ENCODE measurements at places on chromosomes 6 and 20. TPM values are rescaled to one million over a fixed set of nuclear protein-coding genes. Genes with fewer than 3 reads are reported as not detected.
A peak's percentile ranks its signal among the peaks of the same experiment; 100 is the strongest.

The CAGE1 gene
- not detected for total RNA-seq

The C20orf173 gene
- not detected for total RNA-seq

DNA sequence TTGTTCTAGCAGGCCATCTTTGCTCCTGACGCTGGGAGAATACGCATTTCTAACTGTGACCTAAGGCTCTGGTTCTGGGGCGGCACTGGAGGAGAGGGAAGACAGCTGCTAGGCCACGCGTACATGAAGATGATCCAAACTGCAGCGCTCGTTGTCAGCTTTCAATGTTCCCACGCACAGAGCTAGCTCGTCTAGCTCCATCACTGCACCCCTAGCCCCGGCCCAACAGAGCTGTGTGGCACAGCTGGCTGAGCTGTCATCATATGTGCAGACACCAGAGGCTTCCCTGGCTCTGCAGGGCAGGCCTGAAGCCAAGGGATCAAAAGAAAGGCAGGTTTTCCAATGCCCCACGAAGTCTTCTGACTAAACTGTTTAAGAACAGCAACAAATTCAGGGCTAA lies 124.7 kb downstream of the IRF4 start:
- H3K4me1 ChIP-seq = no peaks in the 10 kb centered on the region
- peaks cover 6% of the 10 kb centered on the region for H3K36me3 ChIP-seq
- no peak overlapping the region for H3K27ac ChIP-seq
- no peaks in the 10 kb centered on the region for H3K27me3 ChIP-seq

The KIAA0408 gene
- total RNA-seq = not detected

DNA sequence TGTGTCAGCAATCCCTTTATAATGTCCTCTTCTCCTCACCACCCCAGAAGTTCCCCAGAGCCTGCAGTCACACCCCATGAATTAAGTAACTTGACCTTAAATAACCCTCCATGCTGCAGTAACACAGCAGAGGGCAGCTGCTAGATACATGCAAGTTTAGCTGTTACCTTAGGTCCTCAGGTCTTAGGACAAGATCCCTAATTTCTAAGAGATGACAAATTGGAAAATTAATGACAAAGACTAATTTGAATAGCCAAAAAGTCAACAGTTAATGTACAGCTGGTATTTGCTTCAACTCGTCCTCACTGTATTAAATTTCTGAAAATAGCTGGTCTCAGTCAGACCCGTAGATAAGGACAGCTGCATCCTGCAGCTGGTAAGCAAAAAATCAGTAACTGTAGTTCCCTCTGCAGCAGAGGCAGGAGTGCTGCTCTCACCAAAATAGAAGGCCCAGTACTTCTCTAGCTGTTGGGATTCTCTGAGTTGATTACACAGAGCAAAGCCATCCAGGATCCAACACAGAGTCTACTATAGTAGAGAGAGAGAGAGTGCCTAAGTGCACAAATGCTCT lies 62.4 kb downstream of the TNFRSF21 start:
- no peak overlapping the region for H3K4me3 ChIP-seq
- H3K4me1 ChIP-seq = peaks cover 14% of the 10 kb centered on the region
- no peak overlapping the region for H3K27ac ChIP-seq
- no peaks in the 10 kb centered on the region for H3K27me3 ChIP-seq

- no peaks in the 10 kb centered on the region for H3K4me1 ChIP-seq
- H3K36me3 ChIP-seq = no peaks in the 10 kb centered on the region
- H3K4me3 ChIP-seq = no peak overlapping the region
- DNase-seq = no peak
Observed at GRCh38 chr6:71967436-71967835, 81.1 kb downstream of the RIMS1 start.

The GHRH gene
- total RNA-seq = not detected

The HLA-DQA2 gene
- not detected for total RNA-seq

DNA sequence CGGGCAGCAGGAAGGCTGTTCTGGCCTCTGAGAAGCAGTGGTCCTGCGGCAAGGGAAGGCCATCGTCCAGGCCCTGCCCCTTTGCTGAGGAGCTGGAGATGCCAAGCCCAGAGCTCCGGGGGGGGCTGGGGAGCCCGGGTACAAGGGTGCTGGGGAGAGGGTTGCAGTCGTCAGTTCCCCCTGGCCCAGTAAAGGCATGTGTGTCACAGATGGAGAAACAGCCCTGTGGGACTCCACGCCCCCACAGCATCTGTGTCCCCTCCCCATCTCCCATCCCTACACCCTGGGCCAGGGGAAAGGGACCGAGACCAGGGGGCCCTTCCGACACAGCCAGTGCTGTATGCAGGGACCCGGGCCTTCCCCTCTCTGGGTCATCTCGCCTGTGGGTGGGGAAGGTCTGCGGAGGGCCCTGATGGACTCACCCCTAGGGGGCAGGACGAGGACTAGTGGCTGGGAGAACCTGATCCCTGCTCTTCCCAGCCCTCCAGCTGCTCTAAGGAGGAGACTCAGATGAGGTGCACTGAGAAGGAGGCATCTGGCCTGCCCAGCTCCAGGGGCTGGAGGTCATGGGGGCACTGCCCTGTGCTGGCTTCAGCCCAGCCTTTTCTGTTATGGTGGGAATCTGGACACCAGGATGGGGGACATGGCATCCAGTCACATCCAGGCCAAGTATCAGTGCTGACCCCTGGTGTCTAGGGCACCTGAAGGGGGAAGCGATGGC lies 609 bp downstream of the MYL9 start:
- no peaks in the 10 kb centered on the region for H3K36me3 ChIP-seq
- DNase-seq = peak; percentile 16
- peaks cover 5% of the 10 kb centered on the region for H3K4me1 ChIP-seq
- H3K4me3 ChIP-seq = peak overlapping the region; percentile 72
- no peaks in the 10 kb centered on the region for H3K27me3 ChIP-seq
- H3K27ac ChIP-seq = no peak overlapping the region

DNA sequence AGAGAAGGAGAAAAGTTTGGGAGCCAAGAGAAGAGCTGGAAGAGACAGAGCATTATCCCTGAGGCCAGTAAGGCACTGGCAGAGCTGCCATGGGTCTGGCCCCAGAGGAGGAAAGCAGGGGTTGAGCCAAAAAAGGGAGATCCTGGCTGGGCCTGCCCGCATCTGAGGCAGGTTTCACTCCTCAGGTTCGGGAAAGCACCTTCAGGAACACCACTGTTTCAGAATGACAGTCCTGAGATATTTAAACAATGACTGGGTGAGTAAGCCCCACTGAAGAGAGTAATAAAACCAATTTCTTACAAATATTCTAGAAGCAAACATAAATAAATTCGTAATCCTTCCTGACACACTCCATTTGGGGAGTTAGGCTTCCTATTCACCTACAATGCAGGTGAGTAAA lies 152.2 kb downstream of the BACH2 start:
- H3K4me3 ChIP-seq = no peak overlapping the region
- peak overlapping the region; percentile 85 for H3K27ac ChIP-seq
- no peaks in the 10 kb centered on the region for H3K27me3 ChIP-seq
- DNase-seq = peak; percentile 64
- H3K4me1 ChIP-seq = peaks cover 18% of the 10 kb centered on the region

- no peak overlapping the region for H3K4me3 ChIP-seq
- no peak for DNase-seq
- H3K27me3 ChIP-seq = no peaks in the 10 kb centered on the region
- H3K4me1 ChIP-seq = peaks cover 21% of the 10 kb centered on the region
Observed at GRCh38 chr6:43011207-43011606, 2.5 kb downstream of the MEA1 start.

DNA sequence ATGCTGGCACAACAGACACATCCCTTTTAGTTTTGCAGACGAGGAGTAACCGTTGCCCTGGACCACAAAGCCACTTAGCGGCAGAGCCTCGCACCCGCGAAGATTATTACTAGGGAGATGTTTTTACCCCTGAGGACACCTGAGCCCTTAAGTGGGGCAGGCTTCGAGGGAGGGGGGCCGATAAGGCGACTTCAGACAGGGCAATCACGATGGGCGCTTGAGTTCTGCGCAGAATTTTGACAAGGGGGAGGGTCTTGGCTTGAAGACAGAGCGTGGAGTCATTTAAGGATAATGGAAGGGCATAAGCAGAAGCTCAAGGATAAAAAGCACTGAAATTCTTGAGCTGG lies 650 bp upstream of the TTK start:
- H3K4me1 ChIP-seq = peaks cover 19% of the 10 kb centered on the region
- H3K4me3 ChIP-seq = peak overlapping the region; percentile 90
- no peaks in the 10 kb centered on the region for H3K27me3 ChIP-seq
- peak overlapping the region; percentile 46 for H3K27ac ChIP-seq

The EPHA7 gene
- 0.52 TPM for total RNA-seq

GRCh38 chr6:23635150-23635549 lies 490.9 kb upstream of the NRSN1 start:
- no peak overlapping the region for H3K4me3 ChIP-seq
- no peaks in the 10 kb centered on the region for H3K36me3 ChIP-seq

- no peak overlapping the region for H3K27ac ChIP-seq
- H3K36me3 ChIP-seq = no peaks in the 10 kb centered on the region
- peaks cover 18% of the 10 kb centered on the region for H3K27me3 ChIP-seq
- no peak overlapping the region for H3K4me3 ChIP-seq
Observed at GRCh38 chr20:46816097-46816496, 78.5 kb upstream of the EYA2 start.

DNA sequence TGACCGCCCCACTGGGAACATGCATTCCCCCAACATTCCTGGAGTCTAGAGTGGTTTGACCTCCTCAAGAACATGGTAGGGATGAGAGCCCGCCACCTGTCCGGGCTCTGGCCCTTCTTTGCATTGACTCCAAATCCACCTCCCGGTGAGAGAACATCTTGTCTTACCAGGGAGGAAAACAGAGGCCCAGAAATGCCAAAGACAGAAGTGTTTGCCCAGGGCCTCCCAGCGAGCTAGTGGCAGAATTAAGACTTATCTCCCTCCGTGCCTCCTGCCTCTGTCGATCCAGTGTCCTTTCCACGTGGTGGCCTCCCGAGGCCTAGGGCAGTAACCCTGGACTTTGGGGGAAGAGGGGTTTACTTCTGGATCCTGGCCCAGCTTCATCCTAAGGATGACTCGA lies 134.8 kb downstream of the JPH2 start:
- H3K27ac ChIP-seq = no peak overlapping the region
- no peak for DNase-seq
- no peaks in the 10 kb centered on the region for H3K27me3 ChIP-seq
- H3K4me1 ChIP-seq = no peaks in the 10 kb centered on the region
- no peaks in the 10 kb centered on the region for H3K36me3 ChIP-seq
- H3K4me3 ChIP-seq = no peak overlapping the region

The MCCD1 gene
- not detected for total RNA-seq

GRCh38 chr6:33828452-33828763 lies 24.6 kb upstream of the MLN start:
- no peaks in the 10 kb centered on the region for H3K36me3 ChIP-seq
- H3K27ac ChIP-seq = no peak overlapping the region
- DNase-seq = no peak
- H3K4me1 ChIP-seq = no peaks in the 10 kb centered on the region
- H3K4me3 ChIP-seq = no peak overlapping the region

GRCh38 chr6:155717374-155717773 lies 261.7 kb upstream of the NOX3 start:
- H3K27ac ChIP-seq = no peak overlapping the region
- no peak overlapping the region for H3K4me3 ChIP-seq

GRCh38 chr6:150327117-150327774 lies 41.6 kb upstream of the IYD start:
- H3K4me1 ChIP-seq = no peaks in the 10 kb centered on the region
- H3K36me3 ChIP-seq = no peaks in the 10 kb centered on the region
- no peak overlapping the region for H3K4me3 ChIP-seq
- no peaks in the 10 kb centered on the region for H3K27me3 ChIP-seq
- no peak overlapping the region for H3K27ac ChIP-seq

- H3K36me3 ChIP-seq = no peaks in the 10 kb centered on the region
- no peak overlapping the region for H3K4me3 ChIP-seq
- no peak for DNase-seq
- H3K27ac ChIP-seq = no peak overlapping the region
- H3K4me1 ChIP-seq = no peaks in the 10 kb centered on the region
Observed at GRCh38 chr6:88839280-88839679, 124.1 kb downstream of the RNGTT start.

The LSM14B gene
- total RNA-seq = 50.1 TPM

DNA sequence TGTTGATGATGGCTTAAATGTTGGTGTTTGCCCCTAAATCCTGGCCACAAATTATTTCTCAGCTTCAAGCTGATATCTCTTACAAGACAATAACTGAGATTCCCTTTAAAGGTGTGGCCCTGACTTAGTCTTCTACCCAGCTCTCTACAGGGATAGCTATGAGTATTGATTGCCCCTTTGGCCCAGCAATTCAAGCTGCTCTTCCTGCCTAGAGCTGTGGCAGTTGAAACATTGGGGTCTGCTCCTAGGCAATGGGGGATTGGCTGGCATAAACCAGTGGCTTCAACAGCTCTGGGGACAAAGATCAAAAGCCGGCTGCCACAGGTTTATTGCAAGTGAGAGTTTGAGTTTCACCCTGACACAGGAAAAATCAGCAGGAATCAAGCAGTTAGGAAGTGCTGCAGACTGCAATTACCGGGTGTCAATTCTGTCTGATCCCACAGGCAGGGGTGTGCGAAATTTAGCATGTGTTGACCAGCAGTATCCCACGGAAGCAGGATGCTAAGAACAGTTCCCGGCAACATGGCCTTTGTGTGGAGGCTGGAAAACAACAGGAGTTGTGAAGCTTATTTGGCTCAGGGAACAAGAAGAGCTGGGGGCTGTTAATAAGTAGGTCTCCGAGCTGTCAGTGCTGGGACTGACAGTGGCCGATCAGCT lies 66.2 kb upstream of the IYD start:
- no peaks in the 10 kb centered on the region for H3K36me3 ChIP-seq
- H3K27ac ChIP-seq = no peak overlapping the region
- H3K27me3 ChIP-seq = no peaks in the 10 kb centered on the region
- peaks cover 11% of the 10 kb centered on the region for H3K4me1 ChIP-seq
- no peak for DNase-seq

- H3K27ac ChIP-seq = no peak overlapping the region
- no peak for DNase-seq
- H3K4me3 ChIP-seq = no peak overlapping the region
- no peaks in the 10 kb centered on the region for H3K27me3 ChIP-seq
Observed at GRCh38 chr6:35489995-35490791, 6.7 kb downstream of the TEAD3 start.

The LY6G6C gene
- 0.22 TPM for total RNA-seq

GRCh38 chr6:44657206-44657819 lies 269.8 kb downstream of the CDC5L start:
- no peak for DNase-seq
- H3K4me1 ChIP-seq = no peaks in the 10 kb centered on the region
- H3K27ac ChIP-seq = no peak overlapping the region
- H3K4me3 ChIP-seq = no peak overlapping the region

The KCNK16 gene
- total RNA-seq = not detected

DNA sequence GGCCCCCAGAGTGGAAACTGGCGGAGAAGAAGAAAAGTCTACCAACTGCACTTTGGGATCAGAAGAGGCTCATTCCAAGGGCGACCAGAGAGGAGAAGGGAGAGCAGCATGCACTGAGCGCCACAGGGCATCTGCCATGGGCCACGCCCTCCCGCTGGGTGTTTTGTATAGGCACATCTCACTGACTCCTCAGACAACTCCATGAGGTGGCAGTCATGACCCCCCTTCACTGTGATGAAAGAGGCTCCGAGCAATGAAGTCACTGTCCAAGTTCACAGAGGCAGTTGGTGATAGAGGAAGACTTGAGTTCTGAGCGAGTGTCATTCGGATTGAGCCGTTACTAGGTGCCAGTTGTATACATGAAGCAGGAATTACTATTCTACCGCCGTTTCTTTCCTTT lies 15.4 kb downstream of the BPIFB1 start:
- H3K4me3 ChIP-seq = no peak overlapping the region
- H3K36me3 ChIP-seq = no peaks in the 10 kb centered on the region
- H3K27ac ChIP-seq = no peak overlapping the region
- no peaks in the 10 kb centered on the region for H3K4me1 ChIP-seq

GRCh38 chr6:152170313-152170701 lies 362.8 kb downstream of the ESR1 start:
- no peak overlapping the region for H3K4me3 ChIP-seq
- DNase-seq = no peak
- H3K27me3 ChIP-seq = no peaks in the 10 kb centered on the region
- H3K36me3 ChIP-seq = no peaks in the 10 kb centered on the region

GRCh38 chr6:145627451-145627850 lies 107.9 kb downstream of the EPM2A start:
- H3K36me3 ChIP-seq = no peaks in the 10 kb centered on the region
- no peak overlapping the region for H3K27ac ChIP-seq
- H3K4me3 ChIP-seq = no peak overlapping the region
- H3K4me1 ChIP-seq = no peaks in the 10 kb centered on the region
